MG63 (cell line): ENCODE measurements at places on chromosomes 5 and 9. TPM values are rescaled to one million over a fixed set of nuclear protein-coding genes. Genes with fewer than 3 reads are reported as not detected.

The NR5A1 gene
- total RNA-seq = not detected in 2 replicates

The PIP5K1B gene
- not detected in 2 replicates for total RNA-seq

DNA sequence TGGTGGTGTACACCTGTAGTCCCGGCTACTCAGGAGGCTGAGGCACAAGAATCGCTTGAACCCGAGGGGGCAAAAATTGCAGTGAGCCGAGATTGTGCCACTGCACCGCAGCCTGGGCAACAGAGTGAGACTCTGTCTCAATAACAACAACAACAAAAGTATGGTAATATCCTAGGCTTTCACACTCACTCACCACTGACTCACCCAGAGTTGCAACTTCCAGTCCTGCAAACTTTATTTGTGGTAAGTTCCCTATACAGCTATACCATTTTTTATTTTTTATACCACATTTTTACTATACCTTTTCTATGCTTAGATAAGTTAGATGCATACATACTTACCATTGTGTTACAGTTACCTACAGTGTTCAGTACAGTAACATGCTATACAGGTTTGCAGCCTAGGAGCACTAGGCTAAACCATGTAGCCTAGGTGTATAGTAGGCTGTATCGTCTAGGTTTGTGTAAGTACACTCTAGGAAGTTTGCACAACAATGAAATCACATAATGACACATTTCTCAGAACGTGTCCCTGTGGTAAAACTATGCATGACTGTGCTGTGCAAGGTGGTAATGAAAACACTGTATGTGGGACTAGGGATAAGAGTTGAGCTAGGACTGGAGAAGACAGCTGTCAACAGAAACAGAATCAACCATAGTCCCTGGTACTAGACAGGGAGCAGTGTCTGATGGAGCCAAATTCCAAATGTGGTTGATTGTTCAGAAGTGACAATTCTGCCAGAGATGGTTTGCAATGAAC, 109.5 kb upstream of the RAD23B start:
- no peak for DNase-seq

The ZDHHC11 gene
- 0.56 TPM in 1 of 2 replicates, not detected in the other for total RNA-seq

The SLC46A2 gene
- not detected in 2 replicates for total RNA-seq

GRCh38 chr9:5510360-5510931, at the start of gene PDCD1LG2:
TSS of gene PDCD1LG2 (plus strand) at chr9:5510531. CDS start at chr9:5522547, 12,016 bp downstream.
- peak; percentile 27 for DNase-seq

The TMEM8B gene
- 2.7 and 3.6 TPM in 2 replicates for total RNA-seq

DNA sequence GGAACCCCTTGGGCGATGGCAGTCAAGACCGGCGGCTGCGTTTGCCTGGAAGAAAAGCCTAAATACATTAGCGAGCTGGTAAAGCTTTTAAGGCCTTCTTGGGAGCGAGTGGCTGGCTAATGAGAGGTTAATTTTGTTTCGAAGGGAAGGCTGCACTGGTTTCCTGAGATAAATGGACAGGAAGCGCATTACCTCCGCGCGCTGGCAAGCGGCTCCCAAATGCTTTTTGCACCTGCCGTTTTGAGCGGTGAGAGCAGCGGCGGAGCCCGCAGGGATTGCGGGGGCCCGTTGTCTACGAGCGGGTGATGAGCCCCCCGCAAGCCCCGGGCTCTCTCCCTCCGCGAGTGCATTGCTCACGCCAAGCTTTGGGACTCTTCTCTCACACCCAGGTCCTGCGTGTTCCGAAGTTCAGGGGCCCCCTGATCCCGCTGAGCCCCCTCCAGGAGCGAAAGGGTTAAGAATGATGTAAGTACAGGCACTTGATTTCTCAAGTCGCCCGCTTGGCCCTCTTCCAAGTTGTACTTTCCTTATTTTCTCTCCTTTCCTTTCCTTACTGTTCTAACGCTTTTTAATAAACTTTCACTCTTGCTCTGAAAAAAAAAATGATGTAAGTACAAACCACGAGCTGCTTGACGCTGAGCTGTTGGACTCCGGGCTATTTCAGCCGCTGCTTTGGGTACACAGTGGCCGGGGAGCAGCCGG, 3.1 kb upstream of the RGMB start:
- DNase-seq = peak; percentile 50
